Foreskin keratinocyte (primary cell): ENCODE measurements at places on chromosomes 2 and 18. TPM values are rescaled to one million over a fixed set of nuclear protein-coding genes. Genes with fewer than 3 reads are reported as not detected.

FAHD2B gene
- polyA plus RNA-seq, result 10.3 and 15.0 TPM in 2 replicates

SGO2 gene
- polyA plus RNA-seq, result 5.1 and 8.1 TPM in 2 replicates

ODC1 gene
- polyA plus RNA-seq, result 171 and 184 TPM in 2 replicates

FOXD4L1 gene
- polyA plus RNA-seq, result 0.02 TPM in 2 replicates

THSD7B gene
- polyA plus RNA-seq, result 0.01 TPM in 1 of 2 replicates, not detected in the other

ALPI gene
- not detected in 2 replicates for polyA plus RNA-seq

MAB21L4 gene
- 0.08 and 0.12 TPM in 2 replicates for polyA plus RNA-seq

IMPA2 gene
- polyA plus RNA-seq, result 31.7 and 35.0 TPM in 2 replicates

ASPRV1 gene
- 0.20 and 0.41 TPM in 2 replicates for polyA plus RNA-seq

PROKR1 gene
- not detected in 2 replicates for polyA plus RNA-seq

AGXT gene
- not detected in 2 replicates for polyA plus RNA-seq

FOXI3 gene
- 0.01 and 0.04 TPM in 2 replicates for polyA plus RNA-seq

FMNL2 gene
- 14.5 and 16.5 TPM in 2 replicates for polyA plus RNA-seq

NYAP2 gene
- polyA plus RNA-seq, result not detected in 2 replicates

GKN1 gene
- polyA plus RNA-seq, result 0.10 and 0.18 TPM in 2 replicates

SLC8A1 gene
- 0.64 and 0.96 TPM in 2 replicates for polyA plus RNA-seq

SLC4A3 gene
- polyA plus RNA-seq, result 10.8 and 11.1 TPM in 2 replicates

SKOR2 gene
- polyA plus RNA-seq, result not detected in 2 replicates

EFR3B gene
- 0.07 and 0.12 TPM in 2 replicates for polyA plus RNA-seq

NOTO gene
- not detected in 2 replicates for polyA plus RNA-seq

CRYGB gene
- polyA plus RNA-seq, result not detected in 2 replicates

LCT gene
- not detected in 2 replicates for polyA plus RNA-seq

FAHD2A gene
- polyA plus RNA-seq, result 49.2 and 52.3 TPM in 2 replicates

FZD7 gene
- polyA plus RNA-seq, result 1.2 and 1.3 TPM in 2 replicates

DTNB gene
- polyA plus RNA-seq, result 16.7 and 17.9 TPM in 2 replicates

ABCG5 gene
- not detected in 2 replicates for polyA plus RNA-seq

EPB41L3 gene
- polyA plus RNA-seq, result 0.14 and 0.87 TPM in 2 replicates

ANKAR gene
- polyA plus RNA-seq, result 0.29 and 0.30 TPM in 2 replicates

HOXD12 gene
- not detected in 2 replicates for polyA plus RNA-seq

GALNT3 gene
- 40.8 and 48.7 TPM in 2 replicates for polyA plus RNA-seq

CFC1 gene
- polyA plus RNA-seq, result not detected in 2 replicates

SLC16A14 gene
- 0.47 and 0.90 TPM in 2 replicates for polyA plus RNA-seq
